Endodermal cell (in vitro differentiated cells): ENCODE measurements at places on chromosomes 12 and 14. TPM values are rescaled to one million over a fixed set of nuclear protein-coding genes. Genes with fewer than 3 reads are reported as not detected.

DNA sequence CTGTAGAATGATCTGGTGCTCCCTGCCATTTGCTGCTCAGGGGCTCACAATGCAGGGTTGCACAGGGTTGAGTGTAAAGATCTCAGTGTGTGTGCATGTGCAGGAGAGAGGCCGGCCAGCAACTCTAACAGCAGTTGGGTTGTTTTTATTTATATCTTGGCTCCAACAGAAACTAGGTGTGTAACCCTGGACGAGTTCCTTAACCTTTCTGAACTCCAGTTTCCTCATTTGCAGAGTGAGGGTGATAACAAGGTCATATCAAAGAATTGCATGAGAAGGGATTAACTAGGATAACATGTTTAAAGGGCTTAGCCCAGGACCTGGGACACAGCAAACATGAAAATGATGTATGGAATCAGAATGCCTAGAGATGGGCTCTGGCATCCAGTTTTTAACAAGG is 14.8 kb upstream of the JDP2 start:
- DNase-seq, result no peak
- no peak overlapping the region for H3K4me3 ChIP-seq
- no peaks in the 10 kb centered on the region for H3K36me3 ChIP-seq

GRCh38 chr12:120346681-120347080 is 19.1 kb upstream of the PLA2G1B start:
- peak; percentile 71 for DNase-seq
- no peak overlapping the region for H3K27ac ChIP-seq
- no peak overlapping the region for H3K4me3 ChIP-seq
- no peaks in the 10 kb centered on the region for H3K27me3 ChIP-seq

- no peak overlapping the region for H3K4me3 ChIP-seq
- no peak for DNase-seq
- no peaks in the 10 kb centered on the region for H3K27me3 ChIP-seq
- H3K36me3 ChIP-seq, result no peaks in the 10 kb centered on the region
- no peak overlapping the region for H3K27ac ChIP-seq
- no peaks in the 10 kb centered on the region for H3K4me1 ChIP-seq
These were observed 157.6 kb downstream of the PRKCH start for GRCh38 chr14:61478971-61479473.

GRCh38 chr12:59619461-59620240 is 23.8 kb downstream of the SLC16A7 start:
- no peak for DNase-seq
- H3K4me3 ChIP-seq, result no peak overlapping the region
- no peaks in the 10 kb centered on the region for H3K27me3 ChIP-seq
- no peak overlapping the region for H3K27ac ChIP-seq

DNA sequence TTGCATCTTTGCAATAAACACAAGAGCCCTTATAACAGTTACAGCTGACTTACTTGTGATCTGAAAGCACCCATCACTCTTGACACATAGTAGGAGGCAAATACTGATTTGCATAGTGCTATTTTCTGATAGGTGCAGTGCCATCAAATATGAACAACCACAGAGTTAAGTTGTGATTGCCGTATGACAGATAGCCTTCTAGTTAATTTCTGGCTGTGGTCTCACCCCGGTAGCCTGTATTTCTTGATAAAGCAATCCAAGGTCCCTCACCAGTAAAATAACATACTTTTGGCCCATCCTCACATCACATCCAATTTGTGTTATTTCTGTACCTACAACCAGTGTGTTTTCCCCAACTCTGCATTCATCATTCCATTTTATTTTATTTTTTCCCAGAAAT is 23.3 kb upstream of the STYK1 start:
- H3K4me1 ChIP-seq, result no peaks in the 10 kb centered on the region
- DNase-seq, result no peak
- H3K27ac ChIP-seq, result no peak overlapping the region
- H3K4me3 ChIP-seq, result no peak overlapping the region
- H3K36me3 ChIP-seq, result peaks cover 62% of the 10 kb centered on the region

- H3K27ac ChIP-seq, result no peak overlapping the region
- no peaks in the 10 kb centered on the region for H3K36me3 ChIP-seq
- DNase-seq, result no peak
- no peaks in the 10 kb centered on the region for H3K4me1 ChIP-seq
- no peaks in the 10 kb centered on the region for H3K27me3 ChIP-seq
These were observed 95.6 kb downstream of the SLC8A3 start for GRCh38 chr14:70093156-70093555.

GRCh38 chr14:56182410-56182809 is 64.2 kb downstream of the PELI2 start:
- no peak overlapping the region for H3K27ac ChIP-seq
- DNase-seq, result no peak
- H3K4me1 ChIP-seq, result no peaks in the 10 kb centered on the region

DNA sequence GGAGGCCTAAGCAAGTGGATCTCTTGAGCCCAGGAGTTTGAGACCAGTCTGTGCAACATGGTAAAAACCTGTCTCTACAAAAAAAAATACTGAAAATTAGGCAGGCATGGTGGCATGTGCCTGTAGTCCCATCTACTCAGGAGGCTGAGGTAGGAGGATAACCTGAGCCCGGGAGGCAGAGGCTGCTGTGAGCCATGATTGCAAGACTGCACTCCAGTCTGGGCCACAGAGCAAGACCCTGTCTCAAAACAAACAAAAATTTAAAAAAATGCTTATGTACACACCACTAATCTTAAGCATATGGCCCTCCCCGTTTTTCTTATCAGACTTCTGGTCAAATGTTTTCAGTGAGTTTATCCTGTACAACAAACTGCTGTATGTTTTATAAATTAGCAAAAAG is 1.7 kb upstream of the GNPNAT1 start:
- H3K4me3 ChIP-seq, result no peak overlapping the region
- DNase-seq, result no peak
- no peaks in the 10 kb centered on the region for H3K27me3 ChIP-seq
- no peak overlapping the region for H3K27ac ChIP-seq

DNA sequence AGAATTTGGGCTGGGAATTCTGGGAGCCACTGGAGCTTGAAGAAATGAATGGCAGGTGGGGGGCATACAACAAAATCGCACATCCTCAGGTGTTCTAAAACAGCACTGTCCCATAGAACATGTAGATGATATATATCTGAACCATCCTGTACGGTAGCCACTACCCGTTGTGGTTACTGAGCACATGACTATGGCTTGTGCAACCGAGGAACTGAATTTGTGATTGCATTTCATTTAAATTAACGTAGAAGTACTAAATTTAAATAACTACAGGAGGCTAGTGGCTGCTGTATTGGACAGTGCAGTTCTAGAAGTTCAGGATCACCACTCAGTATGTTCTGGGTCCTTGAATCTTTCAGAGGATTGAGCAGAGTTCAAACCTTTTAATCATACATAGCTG is 172.4 kb downstream of the PHETA1 start:
- no peak for DNase-seq
- H3K4me3 ChIP-seq, result no peak overlapping the region
- H3K27me3 ChIP-seq, result no peaks in the 10 kb centered on the region
- H3K36me3 ChIP-seq, result no peaks in the 10 kb centered on the region
- no peak overlapping the region for H3K27ac ChIP-seq
- no peaks in the 10 kb centered on the region for H3K4me1 ChIP-seq

GRCh38 chr14:77372304-77372841 is 4.5 kb downstream of the TMED8 start:
- H3K27ac ChIP-seq, result no peak overlapping the region
- no peaks in the 10 kb centered on the region for H3K36me3 ChIP-seq
- DNase-seq, result no peak

GRCh38 chr12:109736552-109737108 is 23.0 kb downstream of the FAM222A start:
- peak overlapping the region; percentile 36 for H3K27ac ChIP-seq
- peak overlapping the region; percentile 66 for H3K4me3 ChIP-seq
- peaks cover 10% of the 10 kb centered on the region for H3K36me3 ChIP-seq
- DNase-seq, result peak; percentile 97

DNA sequence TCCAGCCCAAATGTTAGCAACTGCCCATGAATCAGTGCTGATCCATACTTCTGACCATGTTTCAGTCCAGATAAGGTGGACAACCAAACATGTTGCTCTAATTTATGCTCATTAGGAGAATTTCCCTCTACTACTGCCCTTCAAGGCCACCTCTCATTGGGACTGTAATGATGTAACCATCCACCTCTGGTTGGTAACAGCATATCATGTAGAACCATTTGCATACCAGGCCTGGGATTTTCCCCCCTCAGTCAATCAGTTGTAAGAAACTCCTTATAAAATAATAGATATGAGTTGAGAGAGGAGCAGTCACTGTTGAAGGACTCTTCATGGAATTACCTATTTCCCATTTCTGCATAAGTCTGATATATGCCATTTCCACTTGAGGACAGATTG is 17.8 kb upstream of the YAF2 start:
- DNase-seq, result no peak
- H3K36me3 ChIP-seq, result no peaks in the 10 kb centered on the region
- H3K27ac ChIP-seq, result no peak overlapping the region
- H3K4me1 ChIP-seq, result no peaks in the 10 kb centered on the region
- H3K27me3 ChIP-seq, result no peaks in the 10 kb centered on the region

- H3K27me3 ChIP-seq, result no peaks in the 10 kb centered on the region
- DNase-seq, result peak; percentile 42
- peaks cover 70% of the 10 kb centered on the region for H3K36me3 ChIP-seq
- H3K4me1 ChIP-seq, result no peaks in the 10 kb centered on the region
These were observed 39.1 kb downstream of the NT5DC3 start for GRCh38 chr12:103801709-103802585.

DNA sequence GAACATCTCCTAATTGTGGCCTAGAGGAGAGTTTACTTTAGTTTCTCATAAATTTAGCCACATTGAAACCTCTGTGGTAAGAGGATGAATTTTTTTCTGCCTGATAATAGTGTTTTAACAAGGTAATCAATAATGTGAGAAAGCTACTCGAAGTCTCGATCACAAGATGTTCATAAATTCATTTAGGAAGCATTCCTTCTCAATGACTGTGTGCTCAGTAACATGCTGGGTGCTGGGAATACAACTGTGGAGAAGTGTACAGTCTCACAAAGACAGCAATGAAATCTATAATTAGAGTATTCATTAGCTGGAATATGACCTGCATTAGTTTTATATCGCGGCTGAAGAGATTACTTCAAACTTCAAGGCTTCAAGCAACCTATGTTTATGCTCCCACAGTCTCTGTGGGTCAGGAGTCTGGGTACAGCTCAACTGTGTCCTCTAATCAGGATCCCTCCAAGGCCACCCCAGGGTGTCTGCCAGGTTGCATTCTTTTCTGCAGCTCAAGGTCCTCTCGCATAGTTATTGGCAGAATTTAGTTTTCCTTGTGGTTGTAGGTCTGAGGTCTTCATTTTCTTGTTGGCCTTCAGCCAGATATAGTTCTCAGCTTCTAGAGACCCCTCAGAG is 167.6 kb downstream of the ANO4 start:
- H3K27me3 ChIP-seq, result no peaks in the 10 kb centered on the region
- no peak overlapping the region for H3K27ac ChIP-seq
- peaks cover 7% of the 10 kb centered on the region for H3K4me1 ChIP-seq

DNA sequence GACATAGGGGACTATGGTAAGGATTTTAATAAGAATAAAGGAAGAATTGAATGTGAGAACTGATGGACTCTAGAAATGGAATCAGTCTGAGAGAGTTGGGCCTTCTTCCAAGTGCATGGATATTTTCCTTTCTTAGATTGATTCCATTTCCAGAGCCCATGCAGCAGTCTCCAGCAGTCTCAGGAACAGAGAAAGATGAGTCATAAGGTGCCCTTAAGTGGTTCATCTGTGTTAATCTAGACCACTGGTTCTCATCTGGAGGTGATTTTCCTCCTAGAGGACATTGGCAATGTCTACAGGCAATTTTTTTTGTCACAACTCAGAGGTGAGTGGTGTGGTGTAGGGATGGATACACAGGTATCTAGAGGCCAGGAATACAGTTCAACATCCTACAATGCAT is 25.9 kb downstream of the TRIM9 start:
- no peaks in the 10 kb centered on the region for H3K4me1 ChIP-seq
- no peak for DNase-seq
- no peaks in the 10 kb centered on the region for H3K27me3 ChIP-seq
- no peak overlapping the region for H3K4me3 ChIP-seq

DNA sequence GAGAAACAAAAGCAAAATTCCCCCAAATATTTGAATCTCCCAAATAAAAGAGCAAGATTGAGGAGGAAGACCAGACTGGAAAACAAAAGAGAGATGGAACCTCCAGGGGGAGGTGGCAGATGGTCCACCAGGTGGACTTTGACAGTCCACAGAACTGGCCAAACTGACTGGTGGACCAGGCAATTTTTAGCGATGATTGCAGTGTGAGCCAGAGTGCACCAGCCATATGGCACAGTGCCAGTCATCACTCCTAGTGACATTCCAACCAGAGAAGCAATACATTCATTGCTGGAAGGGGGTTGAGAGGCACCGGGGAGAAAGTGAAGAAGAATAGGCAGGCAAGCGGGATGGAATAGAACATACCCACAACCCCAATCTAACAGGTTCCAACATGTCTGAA is 182.9 kb downstream of the EXOC5 start:
- H3K27me3 ChIP-seq, result no peaks in the 10 kb centered on the region
- no peak overlapping the region for H3K27ac ChIP-seq
- H3K36me3 ChIP-seq, result no peaks in the 10 kb centered on the region
- H3K4me3 ChIP-seq, result no peak overlapping the region

DNA sequence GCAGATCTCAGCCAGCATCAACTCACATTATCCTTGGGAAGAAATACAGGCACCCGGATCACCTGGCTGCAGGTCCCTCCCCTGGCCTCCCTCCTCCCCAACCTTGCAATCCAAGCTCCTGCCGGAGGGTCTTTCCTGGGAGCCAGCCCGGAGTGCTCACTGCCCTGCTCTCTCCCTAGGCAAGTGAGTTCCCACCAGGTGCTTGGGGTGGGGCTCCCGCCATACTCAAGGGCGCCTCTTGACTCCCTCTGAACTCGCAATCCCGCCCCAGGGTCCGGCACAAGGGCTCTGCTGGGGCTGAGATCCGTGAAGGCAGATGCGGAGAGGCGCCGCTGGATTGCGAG is 1.2 kb upstream of the CEP170B start:
- peaks cover 4% of the 10 kb centered on the region for H3K36me3 ChIP-seq
- DNase-seq, result no peak
- no peaks in the 10 kb centered on the region for H3K4me1 ChIP-seq
- peak overlapping the region; percentile 84 for H3K4me3 ChIP-seq

- peak; percentile 84 for DNase-seq
- H3K36me3 ChIP-seq, result no peaks in the 10 kb centered on the region
- H3K4me3 ChIP-seq, result no peak overlapping the region
These were observed 410.5 kb downstream of the MED13L start for GRCh38 chr12:115866909-115867525.

The PTPRB gene
- total RNA-seq, result 0.11 TPM in 1 of 3 replicates, not detected in the others

The TCL1B gene
- total RNA-seq, result 0.42 to 0.78 TPM (median 0.62 TPM) in 3 replicates

The TMEM63C gene
- 1.0 and 1.6 TPM in 2 replicates for total RNA-seq

The MGAT4C gene
- 0.11 to 0.28 TPM (median 0.13 TPM) in 3 replicates for total RNA-seq

The ABCD4 gene
- total RNA-seq, result 132 and 153 TPM in 2 replicates

The PMCH gene
- not detected in 3 replicates for total RNA-seq
